Metanephros (tissue), 2 donors: ENCODE measurements at places on chromosomes 7 and 10. TPM values are rescaled to one million over a fixed set of nuclear protein-coding genes. Genes with fewer than 3 reads are reported as not detected.

VWA2 gene
- total RNA-seq = 3.0 TPM

GPR15LG gene
- 0.64 TPM for total RNA-seq

AVL9 gene
- total RNA-seq = 32.3 TPM

WDFY4 gene
- 6.4 TPM for total RNA-seq

FGFBP3 gene
- 1.3 TPM for total RNA-seq

STYXL1 gene
- total RNA-seq = 24.9 TPM

GLCCI1 gene
- 22.8 TPM for total RNA-seq

TMEM273 gene
- total RNA-seq = 5.5 TPM

ZCWPW1 gene
- 2.0 TPM for total RNA-seq

UCMA gene
- not detected for total RNA-seq

DDIT4 gene
- 374 TPM for total RNA-seq

STEAP2 gene
- 11.2 TPM for total RNA-seq

SYT15B gene
- total RNA-seq = 2.7 TPM

SPDYE16 gene
- total RNA-seq = 0.53 TPM

KCNK18 gene
- not detected for total RNA-seq
